ENCODE measurements at places on chromosomes 7 and 10.

DNA sequence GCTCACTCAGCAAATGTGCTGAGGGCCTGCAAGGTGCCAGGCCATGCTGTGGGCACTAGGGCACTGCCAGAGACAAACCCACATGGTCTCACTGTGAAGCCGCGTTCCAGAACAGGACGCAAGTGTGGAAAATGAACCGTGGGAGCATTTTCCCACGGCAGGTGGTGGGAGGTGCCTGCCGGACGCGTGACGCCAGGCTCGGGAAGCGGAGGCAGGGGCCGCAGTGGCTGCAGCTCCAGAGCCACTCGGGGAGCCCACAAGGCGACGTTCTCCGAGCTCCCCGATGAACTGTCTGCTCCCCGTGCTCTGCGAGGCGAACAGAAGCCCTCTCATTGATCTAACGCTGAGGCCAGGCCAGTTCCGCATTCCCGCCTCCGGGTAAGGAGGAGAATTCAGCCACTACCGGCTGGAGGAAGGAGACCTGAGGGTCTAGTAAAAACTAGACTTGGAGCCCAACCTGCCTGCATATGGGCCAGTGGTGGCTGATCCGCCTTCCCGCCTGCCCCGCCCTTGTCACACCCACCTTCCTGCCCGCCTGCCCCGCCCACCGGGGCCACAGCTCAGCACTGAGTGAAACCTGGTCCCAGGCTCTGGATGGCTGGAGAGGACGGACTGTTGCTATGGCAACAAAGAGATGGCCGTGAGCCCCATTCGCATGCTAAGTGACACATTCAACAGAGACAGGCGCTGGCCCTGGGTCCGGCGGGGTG lies 13.1 kb downstream of the ADGRA1 start:
- DNase-seq: no peak

GRCh38 chr7:144391823-144392255 lies 11.7 kb downstream of the NOBOX start:
- DNase-seq: no peak

- no peak for DNase-seq
Observed at GRCh38 chr7:143381427-143382125, 431 bp downstream of the ZYX start.

GRCh38 chr10:48390933-48391845 lies 84.7 kb downstream of the MAPK8 start:
- no peak for DNase-seq

DNA sequence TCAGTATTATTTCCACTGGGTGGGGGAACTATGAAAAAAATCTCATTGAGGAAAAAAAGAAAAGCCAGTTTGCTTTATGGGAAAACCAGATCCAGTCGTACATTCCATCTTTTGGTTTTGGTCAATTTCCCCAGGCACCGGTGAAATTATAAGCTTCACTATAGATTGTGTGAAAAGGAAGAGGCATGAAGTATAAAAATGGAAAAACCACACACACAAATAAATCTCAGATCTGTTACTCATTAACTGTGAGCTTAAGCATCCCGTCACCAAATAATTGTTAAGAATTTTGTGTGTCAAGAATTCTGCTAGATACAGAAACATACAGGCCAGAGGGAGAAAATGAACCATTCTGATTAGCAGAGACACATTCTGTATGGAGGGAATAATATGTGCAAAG lies 405.5 kb upstream of the CELF2 start:
- no peak for DNase-seq

DNA sequence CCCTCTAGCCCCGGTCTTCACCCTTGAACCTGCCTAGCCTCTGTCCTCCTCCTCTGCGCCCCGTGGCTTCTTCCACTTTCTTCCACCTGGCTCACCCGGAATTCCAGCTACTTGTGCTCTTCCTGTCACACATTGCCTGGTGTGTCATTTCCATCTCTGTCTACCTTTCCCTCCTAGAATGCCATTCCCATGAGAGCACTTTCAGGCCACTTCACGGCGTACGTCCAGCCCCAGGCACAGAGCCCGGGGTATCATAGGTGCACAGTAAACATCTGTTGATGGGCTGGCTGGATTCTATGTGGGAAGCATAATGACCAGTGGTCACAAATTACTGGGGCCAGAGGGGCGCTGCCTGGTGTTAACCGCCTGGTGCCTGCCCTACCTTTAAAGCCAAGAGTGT lies 161.3 kb downstream of the CUX1 start:
- no peak for DNase-seq

DNA sequence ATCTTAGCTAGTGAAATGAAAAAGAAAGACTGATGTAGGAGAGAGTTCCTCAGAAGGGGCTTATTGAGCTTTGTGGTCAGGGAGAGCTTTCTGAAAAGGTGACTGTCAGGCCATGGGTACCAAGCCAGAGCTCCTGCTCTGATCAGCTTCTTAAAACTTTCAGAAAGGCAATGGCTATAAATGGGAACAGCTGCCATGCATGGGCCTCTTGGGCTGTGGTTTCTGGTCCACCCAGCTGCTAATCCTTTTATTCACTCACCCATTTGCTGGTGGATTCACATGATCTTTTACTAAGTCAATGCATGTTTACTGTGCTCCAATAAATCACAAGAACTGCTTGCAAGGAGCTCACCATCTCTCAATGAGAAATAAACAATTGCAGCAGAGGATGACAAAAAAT lies 60.1 kb upstream of the ZPBP start:
- no peak for DNase-seq

DNA sequence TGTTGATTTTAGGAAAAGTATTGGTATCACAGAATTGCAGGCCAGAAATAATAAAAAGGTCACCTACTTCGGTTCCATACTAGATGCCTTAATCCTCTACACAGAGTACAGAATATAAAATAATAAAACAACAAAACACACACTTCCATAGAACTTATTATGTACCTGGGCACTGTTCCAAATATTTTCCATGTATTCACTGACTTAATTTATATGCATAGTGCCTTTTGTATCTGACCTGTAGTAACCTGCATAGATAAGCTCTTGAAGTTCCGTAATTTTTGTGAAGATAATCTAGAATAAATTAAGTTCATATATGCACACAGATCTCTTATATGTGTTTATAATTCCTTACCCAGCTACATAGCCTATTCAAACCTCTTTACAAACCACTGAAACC lies 78.3 kb downstream of the RAPGEF5 start:
- no peak for DNase-seq

GRCh38 chr10:7235376-7235775 lies 175.5 kb downstream of the SFMBT2 start:
- DNase-seq: no peak

DNA sequence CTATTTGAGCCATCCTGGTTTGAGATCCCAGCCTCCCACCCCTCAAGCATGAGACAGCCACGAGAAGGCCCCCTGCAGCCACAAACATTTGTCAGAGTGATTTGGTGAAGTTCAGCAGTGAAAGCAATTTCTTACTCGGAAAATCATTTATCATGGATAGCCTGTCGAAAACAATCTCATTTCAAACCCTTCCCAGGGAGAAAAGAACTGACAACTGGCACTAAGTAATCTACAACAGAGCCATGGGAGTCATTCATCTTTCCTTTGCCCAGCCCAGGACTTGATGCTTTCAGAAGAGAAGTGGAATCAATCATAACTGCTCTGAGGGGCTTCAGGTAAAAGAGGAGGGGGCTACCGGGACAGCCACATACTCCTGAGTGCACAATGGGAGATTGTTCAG lies 411.2 kb downstream of the KCNMA1 start:
- no peak for DNase-seq

- no peak for DNase-seq
Observed at GRCh38 chr10:117360994-117361667, 14.1 kb downstream of the PDZD8 start.

GRCh38 chr7:130205084-130205947 lies at the start of gene TMEM209:
TMEM209 (minus strand) TSS chr7:130205406; CDS start chr7:130205375, 31 bp downstream.
- DNase-seq: peak; percentile 84

DNA sequence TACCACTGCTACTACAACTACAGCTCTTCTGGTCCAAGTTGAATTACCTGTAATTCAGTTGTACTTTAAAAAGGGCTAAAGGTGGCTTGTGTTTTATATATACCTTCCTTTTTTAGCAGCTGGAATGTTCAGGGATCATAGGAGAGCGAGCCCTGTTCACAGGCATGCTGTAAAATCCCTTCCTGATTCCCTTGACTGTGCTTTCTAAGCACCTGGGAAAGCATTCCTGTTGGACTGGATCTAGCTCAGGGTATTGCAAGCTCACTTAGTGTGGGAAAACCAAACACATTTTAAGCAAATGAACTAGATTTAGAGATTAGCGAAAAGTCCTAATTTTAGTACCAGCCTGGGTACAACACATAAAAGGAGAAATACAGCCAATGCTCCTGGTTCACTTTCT lies 31.5 kb downstream of the BPGM start:
- no peak for DNase-seq

DNA sequence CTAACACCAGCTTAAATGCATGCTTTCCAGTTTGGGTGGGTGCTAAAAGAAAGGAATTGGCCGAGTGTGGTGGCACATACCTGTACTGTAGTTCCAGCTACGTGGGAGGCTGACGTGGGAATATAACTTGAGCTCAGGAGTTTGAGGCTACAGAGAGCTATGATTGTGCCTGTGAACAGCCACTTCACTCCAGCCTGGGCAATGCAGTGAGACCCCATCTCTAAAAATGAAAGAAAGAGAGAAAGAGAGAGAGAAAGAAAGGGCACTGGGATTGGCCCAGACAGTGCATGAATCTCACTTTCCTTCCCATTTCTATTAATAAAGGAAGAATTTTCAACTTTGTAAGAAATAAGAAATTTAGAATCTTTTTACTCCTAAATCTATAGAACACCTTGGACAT lies 265.4 kb downstream of the CREB5 start:
- no peak for DNase-seq

DNA sequence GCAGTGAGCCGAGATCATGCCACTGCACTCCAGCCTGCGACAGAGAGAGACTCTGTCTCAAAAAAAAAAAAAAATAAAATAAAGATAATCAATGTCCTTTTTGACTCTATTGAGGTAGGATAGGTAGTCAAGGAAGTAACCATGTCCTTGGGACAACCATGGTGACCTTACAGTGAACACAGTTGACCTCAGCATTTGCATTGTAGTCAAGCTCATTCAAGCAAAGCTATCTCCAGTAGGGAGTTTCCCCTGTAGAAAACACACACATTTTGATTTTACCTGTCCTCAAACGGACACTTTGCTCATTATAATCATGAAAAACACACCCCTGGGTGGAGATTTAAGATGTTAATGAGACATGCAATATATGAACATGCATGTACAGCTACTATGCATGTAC lies 171.7 kb downstream of the KIF20B start:
- DNase-seq: no peak

- no peak for DNase-seq
Observed at GRCh38 chr7:23014681-23015080, 751 bp upstream of the HYCC1 start.

DNA sequence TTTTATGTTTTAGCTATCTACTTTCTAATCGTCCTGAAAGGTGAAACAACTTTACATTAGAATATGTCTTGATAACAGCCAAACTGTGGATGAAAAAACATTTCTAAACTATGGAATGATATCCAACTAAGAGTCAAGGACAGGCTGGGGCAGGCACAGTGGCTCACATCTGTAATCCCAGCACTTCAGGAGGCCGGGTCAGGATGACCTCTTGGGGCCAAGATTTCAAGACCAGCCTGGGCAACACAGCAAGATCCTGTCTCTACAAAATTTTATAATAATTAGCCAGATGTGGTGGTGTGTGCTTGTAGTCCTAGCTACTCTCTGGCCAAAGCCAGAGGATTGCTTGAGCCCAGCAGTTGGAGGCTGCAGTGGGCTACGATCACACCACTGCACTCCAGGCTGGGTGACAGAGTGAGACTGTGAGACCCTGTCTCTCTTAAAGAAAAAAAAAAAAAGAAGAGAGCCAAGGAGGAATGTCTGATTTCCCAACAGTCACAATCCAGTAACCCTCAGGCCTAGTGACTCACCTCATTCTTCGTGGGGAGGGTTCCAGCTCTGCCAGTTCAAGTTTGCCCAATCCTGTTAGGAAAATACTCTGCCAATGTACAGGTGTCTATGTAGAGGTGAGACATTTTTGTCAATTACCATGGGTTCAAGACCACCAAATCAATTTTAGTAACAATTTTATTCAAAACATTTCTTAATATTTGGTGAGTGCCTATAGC lies 14.6 kb upstream of the FZD1 start:
- peak; percentile 43 for DNase-seq

Data from H54 (cell line).